Spinal cord (tissue), 10 donors: ENCODE measurements at places on chromosomes 11 and 22. TPM values are rescaled to one million over a fixed set of nuclear protein-coding genes. Genes with fewer than 3 reads are reported as not detected.

The CTSF gene
- polyA plus RNA-seq = 80.3 TPM

The MMP12 gene
- polyA plus RNA-seq = 0.09 TPM

The LIF gene
- 0.46 TPM for polyA plus RNA-seq

The KCNQ1 gene
- 3.1 TPM for polyA plus RNA-seq

The ARL2 gene
- 119 TPM for polyA plus RNA-seq

The ST14 gene
- 1.6 TPM for polyA plus RNA-seq

The KCTD14 gene
- 1.8 TPM for polyA plus RNA-seq

The RFPL1 gene
- 6.3 TPM for polyA plus RNA-seq

The SAA4 gene
- not detected for polyA plus RNA-seq

The TIGD3 gene
- polyA plus RNA-seq = 3.7 TPM

- H3K4me1 ChIP-seq = peaks cover 59% of the 10 kb centered on the region
- no peak overlapping the region for H3K4me3 ChIP-seq
- no peak overlapping the region for H3K27ac ChIP-seq
- no peak for DNase-seq
These were observed 11.5 kb downstream of the CBX6 start for GRCh38 chr22:38860283-38861169.

DNA sequence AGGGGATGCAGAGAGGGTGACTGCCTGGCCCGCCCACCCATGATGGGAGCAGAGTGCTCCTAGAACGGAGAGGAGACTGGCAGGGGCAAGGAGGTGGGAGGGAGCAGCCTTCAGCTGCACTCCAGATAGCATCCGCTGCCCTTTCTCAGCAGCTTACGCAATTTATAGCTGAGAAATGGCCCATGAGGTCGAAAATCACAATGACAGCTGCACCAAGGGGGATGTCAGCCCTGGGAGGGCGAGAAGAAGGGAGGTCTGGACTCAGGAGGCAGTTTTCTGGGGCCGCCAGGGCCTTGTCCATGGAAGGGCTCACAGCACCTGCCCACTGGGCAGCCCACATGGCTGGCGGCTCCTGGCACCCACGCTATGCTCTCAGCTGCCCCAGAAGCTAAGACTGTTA is 17.6 kb upstream of the MOB2 start:
- peaks cover 74% of the 10 kb centered on the region for H3K4me1 ChIP-seq
- no peak overlapping the region for H3K4me3 ChIP-seq
- DNase-seq = no peak
- no peak overlapping the region for H3K27ac ChIP-seq

DNA sequence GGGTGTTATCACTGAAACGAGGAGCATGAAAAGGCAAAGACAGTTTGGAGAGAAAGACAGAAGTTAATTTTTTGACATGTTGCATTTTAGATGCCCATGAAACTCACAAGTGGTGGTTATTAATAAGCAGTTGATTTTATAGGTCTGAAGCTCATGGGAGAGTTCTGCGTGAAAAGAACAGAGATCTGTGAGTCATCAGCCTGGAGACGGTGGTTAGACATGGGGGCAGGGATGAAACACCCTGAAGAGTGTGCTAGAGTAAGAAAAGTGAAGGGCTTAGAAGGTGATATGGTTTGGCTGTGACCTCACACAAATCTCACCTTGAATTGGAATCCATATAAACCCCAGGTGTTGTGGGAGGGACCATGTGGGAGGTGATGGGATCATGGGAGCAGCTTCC is 289.1 kb upstream of the ISX start:
- H3K4me3 ChIP-seq = no peak overlapping the region
- no peaks in the 10 kb centered on the region for H3K27me3 ChIP-seq
- no peaks in the 10 kb centered on the region for H3K36me3 ChIP-seq
- H3K4me1 ChIP-seq = no peaks in the 10 kb centered on the region
- DNase-seq = no peak

DNA sequence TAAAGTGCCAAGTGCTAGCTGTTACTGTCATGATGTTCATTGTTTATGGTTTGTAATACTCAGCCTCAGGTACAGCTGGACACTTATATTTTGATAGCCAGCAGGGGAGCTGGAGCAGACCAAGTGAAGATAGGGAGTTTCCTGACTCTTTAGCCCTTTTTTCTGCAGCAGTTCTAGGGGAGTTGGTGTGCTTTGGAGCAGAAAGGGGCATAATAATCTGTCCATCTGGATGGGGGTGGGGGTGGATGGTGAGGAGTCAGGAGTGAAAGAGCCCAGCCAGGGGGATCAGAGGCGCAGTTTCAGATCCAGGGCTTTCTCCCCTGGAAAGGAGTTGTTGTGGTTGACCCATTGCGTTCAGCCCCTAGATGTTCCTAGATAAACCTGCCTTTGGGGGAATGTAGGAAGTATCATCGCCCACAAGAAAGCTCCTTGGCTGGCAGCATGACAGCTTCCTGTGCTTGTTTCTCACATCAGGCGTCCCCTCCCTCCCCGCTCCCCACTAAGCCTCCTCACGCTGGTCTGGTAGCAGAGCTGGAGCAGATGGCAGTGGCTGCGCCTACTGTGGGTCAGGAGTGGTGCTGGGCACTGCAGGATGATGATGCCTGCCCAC is 41.9 kb downstream of the MED15 start:
- H3K27ac ChIP-seq = no peak overlapping the region
- DNase-seq = no peak
- H3K4me3 ChIP-seq = no peak overlapping the region
- H3K4me1 ChIP-seq = peaks cover 48% of the 10 kb centered on the region
- H3K36me3 ChIP-seq = peaks cover 45% of the 10 kb centered on the region

- no peaks in the 10 kb centered on the region for H3K27me3 ChIP-seq
- H3K36me3 ChIP-seq = peaks cover 7% of the 10 kb centered on the region
- no peak overlapping the region for H3K27ac ChIP-seq
- no peak overlapping the region for H3K4me3 ChIP-seq
- no peak for DNase-seq
- H3K4me1 ChIP-seq = no peaks in the 10 kb centered on the region
These were observed 59.1 kb downstream of the KCNC1 start for GRCh38 chr11:17793642-17794170.

DNA sequence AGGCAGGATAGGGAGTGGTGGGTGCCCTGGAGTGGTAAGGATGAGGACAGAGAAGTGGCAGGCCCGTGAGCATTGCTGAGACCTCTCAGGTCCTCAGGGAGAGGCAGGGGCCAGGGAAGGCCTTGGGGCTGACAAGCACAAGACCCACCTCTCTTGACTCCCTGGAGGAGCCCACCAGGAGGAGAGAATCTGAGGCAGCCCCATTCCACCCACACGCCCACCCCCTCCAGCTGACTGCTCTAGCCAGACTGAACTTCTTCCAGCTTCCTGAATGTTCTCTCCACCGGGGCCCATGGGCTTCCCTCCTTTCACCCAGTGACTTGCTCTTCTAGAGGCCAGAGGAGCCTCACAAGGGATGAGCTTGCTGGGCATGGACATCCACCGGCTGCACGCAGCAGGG is 1403.0 kb downstream of the BRD1 start:
- no peaks in the 10 kb centered on the region for H3K36me3 ChIP-seq
- H3K4me1 ChIP-seq = peaks cover 31% of the 10 kb centered on the region

DNA sequence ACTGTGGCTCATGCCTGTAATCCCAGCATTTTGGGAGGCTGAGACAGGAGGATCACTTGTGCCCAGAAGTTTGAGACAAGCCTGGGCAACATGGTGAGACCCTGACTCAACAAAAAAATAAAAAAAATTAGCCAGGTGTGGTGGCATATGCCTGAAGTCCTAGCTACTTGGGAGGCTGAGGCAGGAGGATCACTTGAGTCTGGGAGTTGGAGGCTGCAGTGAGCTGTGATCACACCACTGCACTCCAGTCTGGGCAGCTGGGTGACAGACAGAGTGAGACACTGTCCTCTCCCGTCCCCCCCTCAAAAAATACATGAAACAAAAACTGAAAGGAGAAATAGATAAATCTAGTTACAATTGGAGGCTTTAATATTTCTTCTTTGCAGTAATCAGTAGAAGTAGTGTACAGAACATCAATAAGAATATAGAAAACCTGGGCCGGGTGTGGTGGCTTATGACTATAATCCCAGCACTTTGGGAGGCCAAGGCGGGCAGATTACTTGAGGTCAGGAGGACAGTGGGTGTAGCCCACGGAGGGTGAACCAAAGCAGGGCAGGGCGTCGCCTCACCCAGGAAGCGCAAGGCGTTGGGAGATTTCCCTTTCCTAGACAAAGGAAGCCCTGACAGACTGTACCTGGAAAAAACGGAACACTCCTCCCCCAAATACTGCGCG is 19.6 kb upstream of the DLAT start:
- no peak overlapping the region for H3K27ac ChIP-seq
- no peak for DNase-seq
- H3K27me3 ChIP-seq = no peaks in the 10 kb centered on the region
- no peaks in the 10 kb centered on the region for H3K4me1 ChIP-seq

- no peak overlapping the region for H3K4me3 ChIP-seq
- peak; percentile 93 for DNase-seq
- H3K36me3 ChIP-seq = peaks cover 39% of the 10 kb centered on the region
- peak overlapping the region; percentile 49 for H3K27ac ChIP-seq
These were observed 39.5 kb downstream of the TP53I11 start for GRCh38 chr11:44911029-44911814.

- H3K27me3 ChIP-seq = no peaks in the 10 kb centered on the region
- peaks cover 5% of the 10 kb centered on the region for H3K4me1 ChIP-seq
- H3K27ac ChIP-seq = no peak overlapping the region
- H3K36me3 ChIP-seq = no peaks in the 10 kb centered on the region
These were observed 12.6 kb upstream of the GLYATL1 start for GRCh38 chr11:58926695-58927094.

GRCh38 chr11:68275721-68276507 is 4.1 kb upstream of the C11orf24 start:
- H3K27ac ChIP-seq = no peak overlapping the region
- H3K36me3 ChIP-seq = no peaks in the 10 kb centered on the region
- no peaks in the 10 kb centered on the region for H3K27me3 ChIP-seq
- no peak overlapping the region for H3K4me3 ChIP-seq
- no peak for DNase-seq

DNA sequence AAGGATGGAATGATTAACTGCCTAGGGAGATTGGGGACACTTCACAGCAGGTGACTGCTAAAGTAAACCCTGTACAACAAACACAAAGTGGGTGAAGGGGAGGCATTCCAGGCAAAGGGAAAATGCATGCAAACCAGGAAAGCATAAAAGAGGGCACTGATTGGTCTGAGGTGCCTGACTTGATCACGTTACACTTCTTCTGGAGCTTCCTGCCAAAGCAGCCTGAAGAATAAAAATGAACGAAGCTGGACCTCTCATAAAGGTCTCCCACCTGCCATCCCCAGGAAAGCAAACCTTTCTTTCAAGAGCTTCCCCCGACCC is 46.7 kb upstream of the SCUBE2 start:
- H3K4me1 ChIP-seq = peaks cover 23% of the 10 kb centered on the region
- no peak for DNase-seq
- peak overlapping the region; percentile 18 for H3K27ac ChIP-seq
- peaks cover 54% of the 10 kb centered on the region for H3K36me3 ChIP-seq

GRCh38 chr11:102320679-102321078 is 3.4 kb downstream of the BIRC3 start:
- DNase-seq = peak; percentile 63
- no peaks in the 10 kb centered on the region for H3K36me3 ChIP-seq
- H3K4me3 ChIP-seq = no peak overlapping the region

DNA sequence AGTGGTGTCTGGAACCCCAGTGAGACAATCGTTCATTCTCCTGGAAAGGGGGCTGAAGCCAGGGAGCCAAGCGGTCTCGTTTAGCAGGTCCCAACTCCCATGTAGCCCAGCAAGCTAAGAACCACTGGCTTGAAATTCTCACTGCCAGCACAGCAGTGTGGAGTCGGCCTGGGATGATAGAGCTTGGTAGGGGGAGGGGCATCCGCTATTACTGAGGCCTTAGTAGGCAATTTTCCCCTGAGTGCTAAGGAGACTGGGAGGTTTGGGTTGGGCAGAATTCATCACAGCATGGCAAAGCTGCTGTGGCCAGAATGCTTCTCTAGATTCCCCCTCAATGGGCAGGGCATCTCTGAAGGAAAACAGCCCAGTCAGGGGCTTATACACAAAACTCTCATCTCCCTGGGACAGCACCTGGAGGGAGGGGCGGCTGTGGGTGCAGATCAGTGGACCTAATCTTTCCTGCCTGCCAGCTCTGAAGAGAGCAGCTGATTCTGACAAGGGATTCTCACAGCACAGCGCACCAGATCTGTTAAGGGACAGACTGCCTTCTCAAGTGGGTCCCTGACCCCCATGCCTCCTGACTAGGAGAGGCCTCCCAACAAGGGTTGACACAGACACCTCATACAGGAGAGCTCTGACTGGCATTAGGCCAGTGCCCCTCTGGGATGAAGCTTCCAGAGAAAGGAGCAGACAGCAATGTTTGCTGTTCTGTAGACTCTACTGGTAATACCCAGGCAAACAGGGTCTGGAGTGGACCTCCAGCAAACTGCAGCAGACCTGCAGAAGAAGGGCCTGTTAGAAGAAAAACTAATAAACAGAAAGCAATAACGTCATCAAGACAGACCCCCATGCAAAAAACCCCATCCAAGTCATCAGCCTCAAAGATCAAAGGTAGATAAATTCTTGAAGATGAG is 14.8 kb downstream of the OR52M1 start:
- no peaks in the 10 kb centered on the region for H3K36me3 ChIP-seq
- H3K27ac ChIP-seq = no peak overlapping the region
- H3K4me1 ChIP-seq = no peaks in the 10 kb centered on the region
- H3K27me3 ChIP-seq = no peaks in the 10 kb centered on the region
- no peak for DNase-seq

- no peaks in the 10 kb centered on the region for H3K36me3 ChIP-seq
- no peak overlapping the region for H3K27ac ChIP-seq
- H3K4me1 ChIP-seq = peaks cover 45% of the 10 kb centered on the region
- DNase-seq = no peak
- no peak overlapping the region for H3K4me3 ChIP-seq
- no peaks in the 10 kb centered on the region for H3K27me3 ChIP-seq
These were observed 111.8 kb downstream of the CTTN start for GRCh38 chr11:70510106-70510505.

DNA sequence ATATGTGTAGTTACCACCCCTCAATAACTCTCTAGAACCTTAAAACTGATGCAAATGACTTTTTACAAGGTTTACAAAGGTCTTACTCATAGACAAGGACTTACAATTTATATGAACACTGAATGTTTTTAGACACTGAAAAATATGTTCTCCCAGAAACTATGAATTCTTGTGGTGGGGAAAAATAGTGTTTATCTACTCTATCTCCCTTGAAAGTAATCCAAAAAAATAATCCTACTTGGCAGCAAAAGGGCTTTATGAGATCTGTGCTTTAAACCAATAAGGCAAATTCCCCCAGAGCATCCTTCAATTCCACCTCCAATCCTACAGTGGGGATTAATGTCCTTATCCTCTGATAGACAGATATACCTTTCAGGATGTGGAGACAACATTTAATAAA is 1984.1 kb upstream of the RAG2 start:
- no peak for DNase-seq
- no peak overlapping the region for H3K4me3 ChIP-seq
- H3K27ac ChIP-seq = no peak overlapping the region
